Left ventricle myocardium superior (tissue), 1 donor: ENCODE measurements at places on chromosomes 13 and 19. TPM values are rescaled to one million over a fixed set of nuclear protein-coding genes. Genes with fewer than 3 reads are reported as not detected.

Gene EFNA2
- total RNA-seq, result not detected

Gene ZNF543
- total RNA-seq, result 6.1 TPM

Gene PRTN3
- not detected for total RNA-seq

Gene ZNF90
- 0.59 TPM for total RNA-seq

Gene LGALS7
- total RNA-seq, result not detected

DNA sequence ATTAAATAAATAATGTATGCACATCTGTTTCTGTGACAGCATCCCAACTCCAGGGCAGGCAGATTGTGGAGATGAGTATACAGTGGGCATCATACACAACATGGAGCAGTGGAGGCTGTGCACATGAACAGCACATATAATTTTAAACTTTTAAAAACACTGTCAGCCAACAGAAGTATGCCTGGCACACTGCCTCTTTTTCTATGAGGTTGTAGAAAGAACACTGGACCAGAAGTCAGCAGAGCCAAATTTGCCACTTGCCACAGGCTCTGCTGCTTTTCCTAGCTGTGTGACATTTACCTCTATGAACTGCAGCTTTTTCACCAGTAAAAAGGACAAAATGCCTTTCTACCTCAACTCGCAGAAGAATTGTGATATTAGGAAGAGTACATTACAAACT lies 118.7 kb downstream of the FRY start:
- DNase-seq, result no peak

DNA sequence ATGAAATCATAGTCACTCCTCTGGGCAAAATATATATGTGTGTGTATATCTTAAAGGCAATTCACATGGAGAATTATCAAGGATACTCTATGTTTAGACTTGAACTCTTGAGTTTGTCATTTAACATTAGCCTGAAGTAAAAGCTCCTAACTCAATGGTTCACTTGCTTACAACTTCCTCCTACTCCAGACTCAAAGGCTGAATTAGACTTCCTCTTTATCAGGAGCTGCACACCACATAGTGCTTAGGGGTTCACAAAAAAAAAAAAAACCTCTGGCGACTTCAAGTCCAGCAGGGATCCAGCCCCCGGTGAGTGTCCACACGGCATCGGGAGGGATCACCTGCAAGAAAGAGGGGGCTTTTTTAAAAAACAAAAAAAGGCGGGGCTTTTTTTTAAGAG lies 68.2 kb upstream of the LSM14A start:
- no peak for DNase-seq
